Mammary epithelial cell (primary cell): ENCODE measurements at places on chromosomes 13 and 19.

GRCh38 chr13:76213423-76213904, 577.3 kb downstream of the LMO7 start:
- no peak for DNase-seq

DNA sequence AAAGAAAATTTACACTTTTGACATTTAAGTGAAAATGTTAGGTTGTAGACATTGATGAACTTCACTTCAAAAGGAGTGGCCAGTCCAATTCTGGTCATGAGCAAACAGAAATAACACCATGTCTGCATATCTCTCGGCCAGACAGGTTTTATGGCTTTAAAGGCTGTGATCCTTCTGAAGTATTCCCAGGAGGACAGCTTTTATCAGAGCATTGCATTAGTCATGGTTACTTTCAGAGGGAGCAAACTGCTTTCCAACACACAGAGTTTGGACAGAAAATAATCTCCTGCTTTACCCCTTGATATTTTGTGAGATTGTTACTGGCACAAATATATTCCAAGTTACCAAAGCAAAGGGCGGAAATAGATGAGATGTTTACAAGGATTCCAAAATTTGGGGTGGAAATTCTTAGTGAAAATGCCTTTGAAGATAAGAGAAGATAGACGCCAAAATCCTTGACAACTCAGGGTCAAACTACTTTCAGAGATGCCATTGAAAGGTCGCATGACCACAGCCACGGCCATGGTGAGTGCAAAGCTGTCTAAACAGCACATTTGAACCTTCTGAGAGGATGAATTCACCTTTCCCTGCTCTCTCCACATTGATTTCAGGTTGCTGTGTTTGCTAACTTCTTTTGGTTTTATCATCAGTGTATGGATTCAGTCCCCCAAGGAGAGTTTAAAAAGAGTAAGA, 584.5 kb upstream of the SGCG start:
- DNase-seq: no peak

DNA sequence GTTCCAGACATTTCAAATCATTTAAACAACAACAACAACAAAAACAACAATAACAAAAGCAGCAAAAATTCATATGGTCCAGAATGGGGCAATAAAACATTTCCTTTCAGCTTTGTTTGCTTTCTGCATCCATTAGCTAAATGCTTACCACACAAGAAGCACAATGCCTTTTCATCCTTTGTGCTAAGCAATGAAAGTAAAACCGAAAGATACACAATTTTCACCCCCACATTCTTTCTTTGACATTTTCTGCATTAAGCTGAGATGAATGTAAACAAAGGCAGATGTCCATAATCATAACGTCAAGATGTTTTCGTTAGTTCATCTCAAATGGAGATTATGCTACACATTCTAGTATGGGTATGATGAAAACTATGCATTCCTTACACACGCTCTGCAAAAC, 568.5 kb downstream of the SLITRK6 start:
- no peak for DNase-seq

DNA sequence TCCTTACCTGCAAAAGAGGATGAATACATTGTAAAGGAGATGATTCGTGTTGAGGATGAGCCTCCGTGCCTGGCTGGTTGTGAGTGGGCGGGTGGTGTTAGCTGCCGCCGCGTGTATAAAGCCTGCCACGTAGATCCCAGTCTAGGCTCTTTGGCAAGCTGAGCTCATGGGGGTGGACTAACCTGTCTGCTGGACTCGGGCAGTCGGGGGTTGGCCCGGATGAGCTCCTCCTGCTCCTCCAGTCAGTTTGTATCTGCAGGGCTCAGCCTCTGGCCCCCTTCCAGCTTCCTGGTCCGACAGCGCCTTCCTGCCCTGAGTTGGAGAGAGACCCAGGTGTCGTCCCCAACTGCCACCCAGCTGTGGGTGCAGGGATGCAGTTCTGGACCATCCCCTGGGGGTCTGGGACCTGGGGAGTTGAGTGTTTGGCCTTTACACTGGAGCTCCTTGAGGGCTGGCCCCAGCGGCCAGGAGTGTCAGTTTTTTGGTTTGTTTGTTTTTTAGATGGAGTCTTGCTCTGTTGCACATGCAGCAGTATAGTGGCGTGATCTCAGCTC, 20.9 kb downstream of the TECR start:
- peak; percentile 58 for DNase-seq

DNA sequence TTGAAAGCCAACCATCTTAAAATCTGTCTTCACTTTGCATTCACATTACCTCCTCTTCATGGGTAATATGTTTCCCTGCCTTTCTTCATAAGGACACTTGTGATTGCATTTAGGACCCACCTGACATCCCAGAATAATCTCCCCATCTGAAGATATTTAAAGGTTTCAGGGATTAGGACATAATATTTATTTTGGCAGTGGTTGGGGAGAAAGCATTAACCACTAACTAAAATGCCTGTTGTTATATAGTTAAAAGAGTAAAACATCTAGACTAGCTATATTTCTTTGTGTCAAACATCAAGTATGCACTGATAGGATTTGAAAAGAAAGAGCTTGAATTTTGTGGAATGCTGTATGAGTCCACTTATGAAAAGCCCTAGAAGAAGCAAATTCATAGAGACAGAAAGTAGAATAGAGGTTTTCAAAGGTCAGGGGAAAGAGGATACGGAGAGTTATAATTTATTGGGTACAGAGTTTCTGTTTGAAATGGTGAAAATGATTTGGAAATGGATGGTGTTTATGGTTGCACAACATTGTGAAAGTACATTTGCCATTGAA, 457.7 kb upstream of the SPRY2 start:
- DNase-seq: no peak

GRCh38 chr13:76921516-76921915, 26.8 kb upstream of the ACOD1 start:
- peak; percentile 17 for DNase-seq

- no peak for DNase-seq
Measured at GRCh38 chr13:40371531-40372125, 294.8 kb downstream of the FOXO1 start.

GRCh38 chr19:45069056-45069455, 7.2 kb downstream of the ZNF296 start:
- peak; percentile 32 for DNase-seq

DNA sequence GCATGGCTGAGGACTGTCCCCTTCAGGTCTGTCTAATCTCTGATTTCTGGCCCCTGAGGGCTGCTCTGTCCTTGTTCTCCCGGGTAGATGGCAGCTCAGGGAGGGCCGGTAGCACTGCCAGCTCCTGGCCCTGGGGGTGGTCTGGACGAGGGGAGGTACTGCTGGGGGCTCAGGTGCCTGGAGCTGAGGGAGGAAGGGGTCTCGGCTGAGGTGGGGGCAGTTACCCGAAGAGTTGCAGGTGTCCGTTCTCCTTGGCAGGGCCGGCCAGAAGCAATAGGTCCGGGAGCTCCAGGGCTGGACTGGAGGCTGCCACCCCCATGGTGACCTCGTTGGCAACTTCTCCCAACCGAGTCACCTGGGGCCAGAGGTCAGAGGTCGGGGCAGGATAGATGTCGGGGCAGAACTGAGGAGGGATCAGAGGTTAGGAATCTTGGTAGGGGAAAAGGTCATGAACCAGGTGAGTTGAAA, 1.2 kb upstream of the EMC10 start:
- DNase-seq: no peak

GRCh38 chr19:18112989-18113478, 15.5 kb downstream of the MAST3 start:
- peak; percentile 75 for DNase-seq

DNA sequence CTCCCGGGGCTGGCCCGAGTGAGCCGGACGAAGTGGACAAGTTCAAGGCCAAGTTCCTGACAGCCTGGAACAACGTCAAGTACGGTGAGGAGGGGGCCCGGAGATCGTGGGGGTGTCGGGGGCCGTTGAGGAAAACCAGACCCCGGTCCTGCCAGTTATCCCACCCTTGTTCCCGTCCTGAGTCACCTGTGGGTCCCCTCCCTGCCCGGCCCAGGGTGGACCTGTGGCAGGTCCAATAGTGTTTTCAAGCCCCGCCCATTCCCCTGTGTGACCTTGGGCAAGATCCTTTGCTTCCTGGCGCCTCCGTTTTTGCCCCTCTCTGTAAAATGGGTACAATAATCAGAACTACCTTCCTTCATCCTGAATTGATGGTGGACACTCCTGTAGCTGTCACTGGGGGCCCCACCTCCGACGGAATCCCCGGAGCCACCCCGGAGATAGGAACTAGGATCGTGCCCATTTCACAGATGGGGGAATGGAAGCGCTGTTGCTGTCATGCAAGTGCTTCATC, 593 bp downstream of the ATG4D start:
- no peak for DNase-seq

GRCh38 chr13:103140001-103140671, 73.9 kb upstream of the SLC10A2 start:
- DNase-seq: peak; percentile 33

DNA sequence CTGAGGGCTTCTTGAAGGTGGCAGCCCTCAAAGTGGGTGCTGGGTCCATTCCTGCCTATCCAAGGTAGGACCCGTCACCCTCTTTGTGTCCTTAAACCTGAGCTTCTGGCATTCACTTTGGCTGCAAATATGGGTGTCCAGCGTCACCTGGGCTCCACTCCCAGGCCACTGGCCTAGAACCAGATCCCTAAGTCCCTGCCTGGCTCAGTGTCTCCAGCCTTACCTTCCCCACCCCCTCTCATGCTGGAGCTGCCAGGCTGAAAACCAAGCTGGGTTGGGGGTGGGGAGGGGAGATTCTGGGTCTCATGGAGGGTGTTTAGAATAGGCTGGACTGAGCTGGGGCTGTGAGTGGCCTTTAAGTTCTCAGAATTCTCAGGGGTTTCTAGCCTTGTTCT, 12.4 kb downstream of the PDE4A start:
- DNase-seq: no peak

- DNase-seq: peak; percentile 55
Measured at GRCh38 chr19:343451-343931, 1.1 kb downstream of the MIER2 start.

- no peak for DNase-seq
Measured at GRCh38 chr13:98988780-98989179, 10.9 kb upstream of the DOCK9 start.

GRCh38 chr13:40617801-40618356, 48.6 kb downstream of the FOXO1 start:
- DNase-seq: no peak

DNA sequence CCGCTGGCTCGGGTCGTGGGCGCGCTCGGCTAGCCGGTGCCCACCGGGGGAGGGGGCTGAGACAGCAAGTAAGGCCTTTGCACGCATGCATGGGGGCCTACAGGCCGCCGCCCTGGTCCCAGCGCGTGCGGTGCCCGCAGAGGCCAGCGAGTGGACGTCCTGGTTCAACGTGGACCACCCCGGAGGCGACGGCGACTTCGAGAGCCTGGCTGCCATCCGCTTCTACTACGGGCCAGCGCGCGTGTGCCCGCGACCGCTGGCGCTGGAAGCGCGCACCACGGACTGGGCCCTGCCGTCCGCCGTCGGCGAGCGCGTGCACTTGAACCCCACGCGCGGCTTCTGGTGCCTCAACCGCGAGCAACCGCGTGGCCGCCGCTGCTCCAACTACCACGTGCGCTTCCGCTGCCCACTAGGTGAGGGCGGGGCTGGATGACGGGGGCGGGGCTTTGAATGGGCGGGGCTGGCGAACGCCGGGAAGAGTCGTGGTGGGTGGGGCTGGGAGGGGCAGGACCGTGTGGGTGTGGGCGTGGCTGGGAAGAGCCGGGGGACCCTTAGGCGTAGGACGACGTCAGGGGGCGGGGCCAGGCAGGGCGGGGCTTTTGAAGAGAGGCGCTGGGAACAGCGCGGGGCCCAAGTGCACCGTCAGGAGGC, 2.1 kb downstream of the CILP2 start:
- DNase-seq: peak; percentile 25

GRCh38 chr19:45428384-45429231, 4.9 kb upstream of the ERCC1 start:
- DNase-seq: no peak

GRCh38 chr13:52393572-52394357, 12.2 kb downstream of the THSD1 start:
- DNase-seq: no peak

GRCh38 chr13:98484289-98485219, 92.4 kb downstream of the STK24 start:
- peak; percentile 99 for DNase-seq

DNA sequence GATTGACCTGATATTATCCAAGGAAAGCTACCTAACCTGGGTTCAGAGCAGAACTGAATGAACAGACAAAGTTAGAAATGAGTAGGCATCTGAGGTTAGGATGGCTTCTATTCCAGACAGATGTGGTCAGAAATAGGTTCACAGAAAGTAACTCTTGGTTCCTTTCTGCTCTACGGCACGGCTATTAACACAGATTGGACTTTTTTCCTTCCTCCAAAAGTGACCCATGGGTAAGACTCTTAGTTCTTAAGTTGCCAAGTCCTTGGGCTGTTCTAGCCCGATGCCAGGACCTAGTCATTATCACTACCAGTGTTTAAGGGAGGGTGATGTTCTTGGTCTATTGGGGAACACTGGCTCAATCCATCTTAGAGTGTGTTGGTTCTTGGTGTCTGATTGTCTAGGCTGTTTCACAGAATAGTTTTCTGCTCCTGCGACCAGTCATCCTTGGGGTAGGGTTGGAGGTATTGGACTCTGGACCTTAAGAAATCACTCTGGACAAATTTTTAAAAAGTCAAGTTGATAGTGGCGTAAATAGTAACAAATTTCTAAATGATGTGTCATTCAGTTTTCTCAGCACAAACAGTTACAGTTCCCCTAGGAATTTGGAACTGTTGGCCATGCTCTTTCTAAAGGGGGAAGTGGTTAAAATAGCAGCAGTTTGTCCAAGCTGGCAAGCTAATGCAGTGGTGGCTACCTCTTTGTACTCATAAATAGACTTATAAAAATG, 60.1 kb upstream of the MYCBP2 start:
- no peak for DNase-seq

- peak; percentile 98 for DNase-seq
Measured at GRCh38 chr19:6056801-6057650, 53.3 kb downstream of the RFX2 start.

DNA sequence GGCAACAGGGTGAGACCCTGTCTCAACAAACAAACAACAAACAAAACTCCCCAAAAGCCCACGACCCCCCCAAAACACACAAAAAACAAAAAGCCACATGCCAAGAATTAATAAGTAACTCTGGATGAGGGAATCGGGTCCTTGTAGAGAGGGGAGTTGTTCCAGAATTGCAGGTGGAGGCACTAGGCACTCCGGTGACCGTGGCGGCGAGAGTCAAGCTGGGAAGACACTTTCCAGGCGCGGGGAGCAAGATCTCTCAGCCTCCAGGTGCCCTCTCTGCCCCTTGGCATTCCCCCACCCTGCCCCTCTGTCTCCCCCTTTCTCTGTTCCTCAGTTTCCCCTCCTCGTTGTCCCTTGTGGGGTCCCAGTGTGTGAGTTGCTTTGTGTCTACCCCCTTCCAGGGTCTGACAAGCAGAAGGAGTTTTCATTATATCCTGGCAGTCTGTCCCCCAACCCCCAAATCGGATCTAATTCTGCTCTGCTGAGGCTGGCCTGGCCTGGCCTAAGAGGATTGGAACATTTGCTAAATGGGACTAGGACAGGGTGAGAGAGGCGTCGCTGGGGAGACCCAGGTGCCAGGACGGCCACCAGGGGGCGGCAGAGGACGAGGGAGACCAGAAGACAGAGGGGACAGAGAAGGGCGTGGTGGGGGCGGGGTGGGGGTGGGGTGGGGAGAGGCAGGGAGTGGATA, 8.3 kb upstream of the CRX start:
- DNase-seq: peak; percentile 32
